ENCODE measurements at places on chromosomes 5 and 9.

DNA sequence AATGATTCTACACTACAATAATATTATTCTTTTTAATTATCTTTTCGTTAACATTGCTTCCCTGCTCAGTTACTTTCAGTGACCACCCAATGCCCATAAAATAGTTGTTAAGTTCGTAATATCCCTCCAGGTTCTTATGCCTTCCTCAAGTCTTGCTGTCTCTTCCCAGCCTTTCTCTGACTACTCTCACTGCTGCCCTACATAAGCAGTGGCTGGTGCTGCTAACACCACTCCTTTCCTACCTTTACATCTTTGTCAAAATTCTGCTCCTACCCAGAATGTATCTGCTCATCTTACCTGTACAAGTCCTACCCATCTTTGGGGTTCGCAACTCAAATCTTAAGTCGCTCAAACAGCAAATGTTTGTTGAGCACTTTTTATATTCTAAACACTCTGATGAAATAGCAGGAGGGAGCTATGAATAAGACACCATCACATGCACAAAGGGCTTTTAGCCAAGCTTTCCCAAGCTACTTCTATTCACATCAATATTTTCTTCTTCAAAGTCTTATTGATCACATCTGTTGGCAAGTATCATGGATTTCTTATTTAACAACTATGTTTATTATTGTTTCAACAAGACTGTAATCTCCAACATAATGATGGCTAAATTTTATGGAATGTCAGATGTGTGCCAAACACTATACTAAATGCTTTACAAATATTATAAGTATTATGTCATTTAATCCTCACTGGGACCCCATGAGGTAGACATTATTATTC is 29.5 kb downstream of the SLC25A46 start:
- no peak for DNase-seq

- no peak for DNase-seq
Measured at GRCh38 chr5:102794047-102794446, 38.9 kb downstream of the PAM start.

DNA sequence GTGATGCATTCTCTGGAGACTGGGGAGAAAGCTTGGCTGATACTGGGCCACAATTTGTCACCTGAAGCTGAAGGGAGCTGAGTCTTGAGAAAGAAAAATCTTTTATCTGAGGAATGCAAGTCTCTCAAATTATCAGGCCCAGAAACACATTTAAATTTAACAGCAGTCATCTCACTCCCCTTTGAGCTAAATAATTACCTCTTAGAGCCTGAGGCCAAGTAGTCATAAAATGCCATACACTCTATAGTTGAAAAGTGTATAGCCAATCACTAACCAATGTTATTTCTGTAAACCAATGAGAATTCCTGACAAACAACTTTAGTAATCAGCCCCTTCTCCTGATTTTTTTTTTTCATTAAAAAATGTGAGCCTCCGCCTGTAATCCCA is 32.7 kb upstream of the DAPK1 start:
- no peak for DNase-seq

- no peak for DNase-seq
Measured at GRCh38 chr9:32516241-32516640, 9.8 kb downstream of the RIGI start.

DNA sequence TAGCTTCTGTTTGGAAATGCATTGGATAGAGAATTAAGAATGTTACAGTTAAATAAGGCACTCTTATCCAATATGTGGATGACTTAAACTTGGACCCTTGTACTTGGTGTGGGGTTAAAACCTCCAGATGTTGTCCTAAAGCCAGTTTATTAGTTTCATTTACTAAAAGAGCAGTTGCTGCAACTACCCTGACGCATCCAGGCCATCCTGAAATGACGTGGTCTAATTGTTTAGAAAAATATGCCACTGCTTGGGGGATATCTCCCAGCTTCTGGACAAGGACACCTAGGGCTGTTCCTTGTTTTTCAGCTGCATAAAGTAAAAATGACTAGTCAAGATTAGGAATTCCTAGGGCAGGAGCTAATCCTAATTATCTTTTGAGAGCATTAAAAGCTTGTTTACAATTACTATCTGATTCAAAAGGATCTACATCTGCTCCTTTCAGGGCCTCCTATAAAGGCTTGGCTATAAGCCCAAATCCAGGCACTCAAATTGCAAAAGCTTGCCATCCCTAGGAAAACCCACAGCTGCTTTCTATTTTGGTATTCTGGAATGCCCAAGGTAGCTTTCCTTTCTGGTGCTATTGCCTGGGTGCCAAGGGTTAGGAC is 45.7 kb upstream of the SLCO4C1 start:
- no peak for DNase-seq

GRCh38 chr5:149152317-149152746 is 11.0 kb downstream of the ABLIM3 start:
- no peak for DNase-seq

GRCh38 chr9:137522746-137523455 is 27.3 kb downstream of the PNPLA7 start:
- DNase-seq: no peak

- no peak for DNase-seq
Measured at GRCh38 chr9:19989213-19989612, 200.4 kb upstream of the SLC24A2 start.

- no peak for DNase-seq
Measured at GRCh38 chr9:18888290-18888689, 144.7 kb downstream of the SAXO1 start.

GRCh38 chr5:153699035-153699434 is 208.6 kb downstream of the GRIA1 start:
- DNase-seq: no peak

DNA sequence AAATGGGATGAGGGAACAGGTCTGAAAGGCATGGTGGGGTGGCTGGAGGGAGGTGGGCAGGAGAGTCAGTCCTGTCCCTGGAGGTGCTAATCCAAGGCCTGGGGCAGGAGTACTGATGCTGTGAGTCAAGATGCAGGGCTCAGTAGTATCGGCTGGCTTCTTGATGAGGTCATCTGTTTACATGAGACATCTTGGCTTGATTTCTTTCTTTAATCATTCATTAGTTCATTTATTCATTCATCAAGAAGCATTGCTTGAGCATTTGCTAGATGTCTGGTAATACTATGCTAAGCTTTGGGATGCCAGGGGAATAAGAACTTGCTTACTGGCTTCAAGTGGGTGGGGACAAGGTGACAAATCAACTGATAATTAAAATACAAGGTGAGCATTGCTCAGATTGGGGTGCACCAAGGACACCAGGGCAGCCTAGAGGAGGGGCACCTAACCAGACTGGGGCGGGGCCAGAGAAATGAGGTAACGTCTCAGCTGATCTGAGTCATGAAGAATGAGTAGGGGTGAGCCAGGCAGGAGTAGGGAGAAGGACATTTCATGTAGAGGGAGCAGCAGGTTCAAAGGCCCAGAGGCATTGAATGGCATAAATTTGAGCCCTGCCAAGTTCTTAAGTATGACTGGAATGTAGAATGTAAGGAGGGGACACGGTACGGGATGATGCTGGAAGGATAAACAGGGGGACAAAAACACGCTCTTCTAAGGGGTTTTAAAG is 88.8 kb downstream of the EGFLAM start:
- DNase-seq: no peak

DNA sequence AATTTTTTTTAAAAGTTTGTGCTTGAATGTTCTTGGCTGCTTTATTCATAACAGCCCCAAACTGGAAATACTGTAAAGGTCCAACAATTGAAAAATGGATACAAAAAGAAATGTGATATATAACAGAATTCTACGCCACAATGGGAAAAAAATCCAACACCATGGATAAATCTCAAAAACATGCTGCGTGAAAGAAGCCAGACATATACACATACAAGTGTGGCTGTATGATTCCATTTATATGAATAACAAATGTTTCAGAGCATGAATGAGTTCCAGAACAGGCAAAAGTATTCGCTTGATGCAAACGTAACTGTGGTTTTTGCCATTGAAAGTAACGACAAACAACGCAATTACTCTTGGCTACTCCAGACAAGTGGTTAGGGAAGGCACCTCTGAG is 7.2 kb upstream of the SFXN1 start:
- no peak for DNase-seq

DNA sequence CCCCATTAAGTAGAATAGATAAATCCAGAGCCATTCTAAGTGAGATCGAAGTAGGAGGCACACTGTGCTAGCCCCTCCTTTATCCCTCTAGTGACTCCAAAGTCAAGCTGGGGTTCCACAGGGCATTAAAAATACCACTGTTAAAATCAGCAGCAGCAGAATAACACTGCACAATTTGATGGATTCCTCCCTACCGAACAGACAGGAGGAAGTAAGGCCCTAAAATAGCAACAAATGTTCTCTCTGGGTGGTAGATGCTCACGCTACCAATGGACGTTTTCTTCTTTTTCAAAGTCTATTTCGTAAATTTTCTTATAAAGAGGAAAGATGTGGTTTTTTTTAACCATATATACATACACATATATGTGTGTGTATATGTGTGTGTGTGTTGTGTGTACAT is 54.4 kb downstream of the FBXW11 start:
- no peak for DNase-seq

DNA sequence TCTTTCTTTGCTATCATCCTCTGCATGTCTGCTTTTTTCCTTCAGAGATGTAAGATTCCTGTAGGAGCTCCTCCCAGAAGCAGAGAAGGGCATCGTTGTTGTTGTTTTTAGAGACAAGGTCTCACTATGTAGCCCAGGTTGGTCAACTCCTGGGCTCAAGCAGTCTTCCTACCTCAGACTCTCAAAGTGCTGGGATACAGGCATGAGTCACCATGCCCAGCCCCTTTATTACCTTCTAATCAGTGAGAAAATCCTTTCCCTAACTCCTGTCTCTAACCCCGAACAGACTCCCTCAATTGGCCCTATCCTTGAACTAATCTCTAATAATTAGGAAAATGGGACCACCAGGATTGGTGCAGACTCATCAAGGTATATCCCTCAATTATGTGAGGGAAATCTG is 64.4 kb downstream of the GALNT10 start:
- DNase-seq: no peak
